K562 (cell line): ENCODE measurements at places on chromosomes 16 and 17.

GRCh38 chr16:87418644-87419043 is 26.5 kb downstream of the MAP1LC3B start:
- DNase-seq = no peak

GRCh38 chr16:81485824-81486539 is 41.4 kb downstream of the CMIP start:
- DNase-seq = no peak

DNA sequence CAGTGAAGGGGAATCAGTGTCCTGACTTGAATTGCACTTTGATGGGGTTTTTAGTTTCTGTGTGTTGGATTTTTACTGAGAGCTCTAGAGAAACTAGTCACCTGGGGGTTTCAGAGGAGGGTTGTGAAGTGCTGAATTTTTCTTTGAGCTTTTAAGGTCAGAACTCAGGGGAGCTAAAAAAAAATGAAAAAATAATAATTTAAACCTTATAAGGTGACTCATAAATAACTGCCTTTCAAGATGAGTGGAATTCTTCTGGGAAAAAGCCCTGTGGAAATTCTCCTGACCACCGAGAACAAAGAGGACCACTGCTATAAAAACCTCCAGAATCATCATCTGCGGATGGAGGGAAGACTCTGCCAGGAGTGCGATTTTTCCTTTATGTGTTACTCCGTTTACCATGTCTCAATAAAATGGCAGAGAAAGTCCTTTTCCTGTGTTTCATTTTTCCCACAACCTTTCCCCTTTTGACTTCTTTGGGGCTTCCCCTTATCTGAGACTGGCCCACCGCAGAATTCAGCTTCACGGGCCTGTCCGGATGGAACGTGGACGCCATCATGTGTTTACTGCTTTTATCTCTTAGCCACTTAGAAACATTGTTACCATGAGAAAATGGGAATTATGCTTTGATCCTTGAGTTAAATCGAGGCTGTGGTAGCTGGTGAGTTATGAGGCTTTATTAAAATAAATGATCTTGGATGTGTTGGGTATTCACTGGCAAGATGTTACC is 39.7 kb downstream of the RPTOR start:
- no peak for DNase-seq

- DNase-seq = no peak
Measured at GRCh38 chr16:50012182-50012581, 12.8 kb upstream of the CNEP1R1 start.

DNA sequence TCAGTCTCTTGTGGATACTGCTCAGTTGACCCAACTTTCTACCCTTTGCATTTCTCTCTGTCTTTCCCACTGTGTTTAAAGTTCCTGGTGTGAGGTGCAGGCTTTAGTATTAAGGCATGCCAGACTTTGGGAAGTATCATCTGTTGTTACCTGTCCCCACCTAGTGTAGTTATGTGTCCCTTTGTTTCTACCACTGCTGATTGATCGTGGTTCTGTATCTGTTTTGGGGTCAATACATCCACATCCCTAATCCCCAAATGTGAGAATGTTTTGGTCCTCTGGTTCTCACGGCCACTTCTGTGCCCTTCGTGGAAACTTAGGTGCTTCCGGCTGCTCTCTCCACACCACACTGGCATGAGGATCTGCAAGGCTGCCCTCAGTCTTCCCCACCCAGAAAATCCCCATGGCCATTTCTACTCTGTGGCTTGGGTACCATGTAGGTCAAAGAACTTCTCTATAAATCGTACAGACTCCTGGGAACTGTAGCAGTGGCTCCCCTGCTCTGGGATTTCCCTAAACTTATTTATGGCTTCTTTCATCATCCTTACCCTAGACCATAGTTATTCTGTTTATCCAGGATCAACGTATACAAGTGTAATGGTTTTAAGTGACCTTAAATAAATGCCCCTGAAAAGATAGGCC is 443.2 kb downstream of the XYLT1 start:
- DNase-seq = no peak
